ENCODE measurements at places on chromosomes 4 and X.

DNA sequence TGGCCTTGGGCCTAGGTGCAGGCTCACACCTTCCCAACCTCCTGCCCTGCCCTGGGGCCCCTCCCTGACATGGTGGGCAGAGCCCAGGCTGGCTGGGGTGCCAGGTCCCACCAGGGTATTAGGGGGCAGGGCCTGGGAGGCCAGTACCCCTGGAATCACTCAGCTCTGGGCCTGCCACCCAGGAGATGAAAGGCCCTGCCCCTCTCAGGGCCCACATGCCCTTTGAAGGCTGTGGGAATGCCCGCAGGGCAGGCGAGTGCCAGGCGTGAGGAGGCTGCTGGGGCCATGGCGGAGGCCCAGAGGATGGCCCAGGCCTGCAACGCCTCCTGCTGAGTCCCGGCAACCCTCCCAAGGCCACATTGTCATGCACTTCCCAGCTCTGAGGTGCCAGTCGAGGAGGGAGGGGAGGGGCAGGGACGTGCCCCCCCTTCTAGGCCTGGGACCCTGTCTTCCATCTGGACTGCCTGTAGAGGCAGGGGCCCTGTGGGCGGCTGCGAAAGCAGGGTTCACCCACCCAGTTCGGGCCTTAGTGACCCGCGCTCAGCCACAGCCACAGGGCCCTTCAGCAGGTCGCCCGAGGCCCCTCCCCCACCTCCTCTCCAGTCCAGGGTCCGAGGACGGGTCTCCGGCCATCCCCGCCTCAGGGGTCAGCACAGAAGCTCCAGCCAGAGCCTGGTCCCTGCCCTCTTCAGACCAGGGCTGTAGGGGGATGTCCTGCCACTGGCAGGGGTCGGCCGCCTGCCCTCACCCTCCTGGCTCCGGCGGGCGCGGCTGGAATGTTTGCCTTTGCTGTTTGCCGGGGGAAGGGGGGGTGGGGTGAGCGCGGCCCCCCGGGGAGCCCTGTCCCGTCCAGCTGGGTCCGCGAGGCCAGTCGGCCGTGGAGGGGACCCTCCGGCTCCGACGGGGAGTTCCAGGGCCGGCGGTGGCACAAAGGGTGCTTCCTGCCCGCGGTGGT is 26.7 kb upstream of the FGFR3 start:
- DNase-seq, result no peak

DNA sequence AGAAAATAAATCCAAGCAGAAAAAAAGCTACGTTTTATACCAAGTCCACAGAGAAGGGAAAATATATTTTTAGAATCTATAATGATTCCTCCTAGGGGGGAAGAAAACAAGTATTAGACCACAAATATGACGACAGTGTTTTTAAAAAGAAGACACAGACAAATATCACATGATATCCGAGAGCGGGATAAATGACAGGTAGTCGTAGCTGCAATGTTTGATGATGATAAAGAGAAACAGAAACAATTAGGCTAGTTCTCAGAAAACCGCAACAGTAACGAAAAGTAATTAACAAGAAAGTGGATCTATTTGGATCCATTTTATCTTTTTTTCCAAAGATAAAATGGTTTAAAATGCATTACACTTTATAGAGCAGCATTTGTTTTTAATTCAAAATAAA is 918 bp downstream of the HAUS3 start:
- no peak for DNase-seq

GRCh38 chrX:119288890-119289393 is 52.9 kb downstream of the PGRMC1 start:
- no peak for DNase-seq

DNA sequence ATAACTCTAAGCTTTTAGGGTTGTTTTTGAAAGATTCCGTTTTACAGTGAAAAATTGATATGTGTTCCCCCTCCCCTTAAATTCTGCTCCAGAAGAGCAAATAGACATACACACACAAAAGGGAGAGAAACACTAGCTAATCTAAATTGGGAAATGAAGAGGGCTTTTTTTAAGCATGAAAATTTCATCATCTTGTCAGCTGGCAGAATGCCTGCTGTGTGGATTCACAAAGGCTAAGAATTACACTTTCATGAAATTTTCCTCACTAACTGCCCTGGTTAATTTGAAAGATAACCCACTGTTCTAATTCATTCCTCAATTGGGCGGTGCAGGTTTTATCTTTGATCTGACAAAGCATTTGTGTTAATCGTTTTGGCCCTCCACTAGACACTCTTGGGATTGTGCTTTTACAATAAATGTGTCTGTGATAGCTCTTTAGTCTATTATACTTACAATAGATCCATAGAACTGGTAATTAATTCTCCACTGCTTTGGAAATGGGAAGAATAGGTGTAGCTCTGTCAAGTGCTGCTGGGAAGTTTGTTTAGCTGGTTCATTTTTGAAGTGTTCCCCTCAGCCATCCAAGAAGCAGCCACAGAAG is 152.9 kb downstream of the POLA1 start:
- DNase-seq, result no peak

GRCh38 chr4:40305328-40306170 is 29.6 kb upstream of the CHRNA9 start:
- no peak for DNase-seq

DNA sequence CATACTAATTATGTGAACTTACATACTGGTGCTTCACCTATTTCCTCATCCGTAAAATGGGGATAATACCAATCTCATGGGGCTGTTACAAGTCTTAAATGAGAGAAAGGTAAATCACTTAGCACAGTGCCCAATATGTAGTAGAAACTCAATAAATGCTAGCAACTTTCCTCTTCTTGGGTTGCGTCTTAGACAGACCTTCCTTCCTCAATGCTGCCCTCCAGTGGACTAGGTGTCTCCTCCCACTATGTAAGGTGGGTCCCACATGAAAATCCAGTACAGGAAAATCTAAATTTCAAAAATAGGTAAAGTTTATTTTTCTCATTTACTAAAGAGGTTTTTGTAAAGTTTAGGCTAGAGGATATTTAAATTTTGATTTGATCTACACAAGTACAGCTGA is 20.6 kb downstream of the ZDHHC9 start:
- DNase-seq, result no peak

GRCh38 chr4:7679406-7680040 is 244.8 kb upstream of the PSAPL1 start:
- no peak for DNase-seq

DNA sequence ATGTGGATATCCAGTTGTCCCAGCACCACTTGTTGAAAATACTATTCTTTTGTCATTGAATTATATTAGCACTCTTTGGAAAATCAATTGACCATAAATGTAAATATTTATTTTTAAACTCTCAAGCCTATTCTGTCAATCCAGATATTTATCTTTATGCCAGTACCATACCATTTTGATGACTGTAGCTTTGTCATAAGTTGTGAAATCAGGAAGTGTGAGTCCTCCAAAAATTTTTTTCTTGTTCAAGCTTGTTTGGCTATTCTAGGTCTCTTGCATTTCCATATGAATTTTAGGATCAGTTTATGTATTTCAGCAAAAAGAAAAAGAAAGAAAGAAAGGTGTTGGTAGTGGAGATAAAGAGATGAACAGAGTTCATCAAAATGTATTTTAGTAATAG is 8.2 kb upstream of the SMPX start:
- no peak for DNase-seq

DNA sequence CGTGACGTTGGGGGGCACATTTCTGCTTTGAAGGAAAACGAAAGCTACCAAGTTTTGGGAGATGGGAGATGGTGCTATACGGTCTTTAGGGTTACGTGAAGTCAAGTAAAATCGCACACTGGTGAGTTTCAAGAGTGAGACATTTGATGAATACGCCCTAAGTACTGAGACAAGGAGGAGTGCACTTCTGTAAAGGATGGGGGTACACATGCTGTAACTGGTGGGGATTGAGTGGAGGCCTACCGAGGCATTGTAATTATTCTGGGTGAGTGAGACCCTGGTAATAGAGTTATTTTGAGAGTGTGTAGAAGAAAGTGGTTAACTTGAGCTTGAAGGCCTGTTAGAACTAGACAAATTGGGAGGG is 536 bp downstream of the SH3BGRL start:
- no peak for DNase-seq

- no peak for DNase-seq
These were observed 146.8 kb downstream of the DCLK2 start for GRCh38 chr4:150224896-150225591.

DNA sequence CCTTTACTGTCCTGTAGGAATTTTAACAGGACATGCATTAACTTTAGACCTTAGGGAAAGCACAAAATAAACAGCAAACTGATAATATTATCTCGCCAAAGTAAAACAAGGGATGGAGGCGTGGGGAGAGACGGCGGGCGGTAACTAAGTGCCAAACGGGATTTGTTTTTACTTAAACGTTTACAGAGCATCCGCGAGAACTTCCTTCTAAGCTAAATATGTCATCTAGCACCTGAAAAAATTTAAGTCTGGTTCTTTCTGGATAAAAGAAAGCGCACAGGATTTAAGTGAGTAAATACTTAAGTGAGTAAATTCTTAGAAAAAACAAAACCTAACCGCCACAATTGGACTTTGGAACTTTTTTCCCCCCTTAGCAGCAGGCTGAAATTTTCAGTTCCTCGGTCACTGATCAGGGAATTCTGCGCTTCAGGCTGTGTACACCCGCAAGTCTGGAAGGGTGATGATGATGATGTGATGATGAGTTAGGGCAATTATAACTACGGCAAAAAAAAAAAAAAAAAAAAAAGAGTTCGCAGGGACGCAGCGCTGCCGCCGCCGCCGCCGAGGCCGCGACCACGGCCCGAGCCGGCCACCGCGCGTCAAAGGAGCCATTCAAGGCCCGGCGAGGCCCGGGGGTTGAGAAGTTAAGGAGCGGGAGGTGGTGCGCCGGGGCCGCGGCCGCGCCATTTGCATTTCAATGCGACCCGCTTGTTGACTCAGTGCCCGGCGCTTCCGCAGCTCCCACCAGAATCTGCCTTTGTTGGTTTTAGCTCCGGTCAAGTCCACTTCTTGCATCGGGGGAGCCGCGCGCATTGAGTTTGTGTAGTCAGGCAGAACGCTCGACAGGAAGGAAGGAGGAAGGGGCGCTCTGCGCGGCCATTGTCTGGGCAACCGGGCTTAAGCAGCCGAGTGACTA is 108.8 kb downstream of the SPRY1 start:
- no peak for DNase-seq

- no peak for DNase-seq
These were observed 86.2 kb downstream of the WNK3 start for GRCh38 chrX:54271664-54272063.

DNA sequence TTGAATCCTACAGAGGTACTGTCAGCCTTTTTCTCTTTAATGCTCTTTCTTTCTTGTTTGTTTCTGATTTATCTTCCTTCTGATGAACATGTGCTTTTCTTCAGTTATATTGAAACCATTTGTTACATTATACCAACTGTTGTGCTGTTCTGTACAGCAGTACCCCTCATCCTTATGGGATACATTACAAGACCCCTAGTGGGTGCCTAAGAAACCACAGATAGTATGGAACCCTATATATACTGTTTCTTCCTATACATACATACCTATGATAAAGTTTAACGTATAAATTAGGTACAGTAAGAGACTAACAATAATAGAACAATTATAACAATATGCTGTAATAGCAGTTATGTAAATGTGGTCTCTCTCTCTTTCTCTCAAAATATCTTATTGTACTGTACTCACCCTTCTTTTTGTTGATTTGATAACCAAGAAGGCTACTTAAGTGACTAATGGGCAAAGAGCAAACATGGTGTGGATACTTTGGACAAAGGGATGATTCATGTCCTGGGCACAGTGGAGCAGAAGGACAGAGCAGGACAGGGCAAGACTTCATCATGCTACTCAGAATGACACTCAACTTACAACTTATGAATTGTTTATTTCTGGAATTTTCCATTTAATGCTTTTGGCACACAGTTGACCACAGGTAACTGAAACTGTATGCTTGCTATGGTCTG is 10.7 kb upstream of the YIPF7 start:
- DNase-seq, result no peak

DNA sequence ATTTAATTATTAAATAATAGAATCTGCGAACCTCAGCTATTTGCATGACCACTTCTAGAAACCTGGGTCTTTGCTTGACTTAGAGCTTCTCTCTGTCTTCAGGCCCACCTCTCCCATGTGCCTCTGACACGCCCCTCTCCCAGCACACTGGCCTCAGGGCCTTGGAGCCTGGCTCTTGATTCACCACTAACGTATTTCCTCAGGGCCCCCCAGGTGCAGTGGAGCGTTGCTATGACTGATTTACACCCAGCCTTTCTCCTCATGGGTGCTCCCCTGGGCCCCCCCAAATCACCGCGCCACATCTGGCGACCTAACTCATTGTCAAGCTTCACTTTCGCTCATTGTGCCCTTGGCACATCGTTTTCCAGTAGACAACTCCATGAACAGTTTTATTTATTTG is 37.9 kb upstream of the TENM3 start:
- no peak for DNase-seq

DNA sequence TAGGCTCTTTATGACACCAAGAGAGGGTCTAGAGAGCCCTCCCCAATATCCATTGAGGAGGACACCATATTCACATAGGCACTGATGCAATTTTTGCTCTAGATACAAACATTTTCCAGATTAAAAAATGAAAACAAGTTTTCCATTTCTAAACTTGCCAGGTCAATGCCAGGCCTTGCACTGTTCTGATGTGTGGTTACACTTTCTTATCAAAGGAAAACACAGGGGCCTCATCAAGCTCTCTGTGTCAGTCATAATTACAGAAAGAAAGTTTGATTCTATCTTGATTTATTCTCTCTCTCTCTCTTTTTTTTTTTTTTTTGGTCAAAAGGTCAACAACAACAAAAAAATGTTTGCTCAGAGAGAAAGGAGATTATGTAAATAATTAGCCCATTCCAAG is 80.2 kb upstream of the ACSL4 start:
- DNase-seq, result no peak

Measured in activated gamma-delta T cell (primary cell).